NCI-H460 (cell line): ENCODE measurements at places on chromosomes 2 and 18.

DNA sequence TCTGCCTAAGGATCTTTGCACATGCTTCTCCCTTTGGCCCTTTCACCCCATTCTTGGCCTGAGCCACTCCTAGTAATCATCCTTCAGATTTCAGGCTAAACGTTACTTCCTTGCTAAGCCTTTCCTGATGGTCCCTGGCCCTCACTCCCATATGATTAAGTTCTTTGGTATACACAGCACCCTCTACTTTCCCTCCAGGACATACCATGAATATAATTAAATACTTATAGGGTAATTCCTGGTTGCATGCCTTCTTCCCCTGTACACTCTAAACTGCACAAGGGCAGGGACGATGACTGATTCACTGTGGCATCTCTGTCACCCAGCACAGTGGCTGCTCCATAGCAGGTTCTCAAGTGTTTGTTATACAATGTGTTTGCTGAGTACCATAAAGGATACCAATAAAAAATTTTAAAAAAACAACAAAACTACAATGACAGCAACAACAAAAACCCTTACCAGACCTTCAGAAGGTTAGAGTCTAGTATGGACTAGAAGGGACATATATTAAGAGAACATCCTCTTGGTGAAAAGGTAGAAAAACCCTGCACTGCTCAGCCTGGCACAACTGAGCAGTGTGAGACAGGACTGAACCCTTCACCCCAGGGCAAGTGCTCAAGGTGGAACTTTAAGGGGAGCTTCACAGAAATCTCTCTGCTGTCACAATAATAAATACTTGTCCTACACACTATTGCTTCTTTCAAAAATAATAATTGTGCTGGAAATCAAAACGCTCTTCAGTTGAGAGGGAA is 76.2 kb downstream of the AAK1 start:
- DNase-seq: no peak

DNA sequence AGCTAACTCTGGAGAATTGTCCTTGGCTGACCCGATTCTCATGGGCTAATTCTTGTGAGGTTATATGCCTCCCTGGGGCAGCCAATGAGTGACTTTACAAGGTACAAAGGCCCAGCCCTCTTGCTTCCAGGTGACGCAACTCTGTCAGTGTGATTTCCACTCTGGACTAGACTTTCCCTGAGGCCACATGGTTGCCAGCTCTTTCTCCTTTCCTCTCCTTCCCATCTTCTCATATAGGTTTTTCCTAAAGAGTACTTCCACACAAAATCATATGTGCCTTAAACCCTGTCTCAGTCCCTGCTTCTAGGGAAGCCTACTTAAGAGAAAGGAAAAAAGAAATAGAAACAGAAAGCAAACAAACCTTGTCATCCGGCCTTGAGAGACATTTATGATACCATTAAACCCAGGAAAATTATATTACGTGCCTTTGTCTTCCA is 226.2 kb upstream of the ZSWIM2 start:
- DNase-seq: no peak

GRCh38 chr2:221792971-221793521 is 220.9 kb upstream of the EPHA4 start:
- no peak for DNase-seq

GRCh38 chr18:40006634-40007033 is 1948.4 kb upstream of the PIK3C3 start:
- DNase-seq: no peak

GRCh38 chr18:64330161-64330560 is 181.3 kb upstream of the LINC00305 start:
- no peak for DNase-seq

- no peak for DNase-seq
Measured at GRCh38 chr18:26809346-26809745, 56.2 kb downstream of the AQP4 start.

DNA sequence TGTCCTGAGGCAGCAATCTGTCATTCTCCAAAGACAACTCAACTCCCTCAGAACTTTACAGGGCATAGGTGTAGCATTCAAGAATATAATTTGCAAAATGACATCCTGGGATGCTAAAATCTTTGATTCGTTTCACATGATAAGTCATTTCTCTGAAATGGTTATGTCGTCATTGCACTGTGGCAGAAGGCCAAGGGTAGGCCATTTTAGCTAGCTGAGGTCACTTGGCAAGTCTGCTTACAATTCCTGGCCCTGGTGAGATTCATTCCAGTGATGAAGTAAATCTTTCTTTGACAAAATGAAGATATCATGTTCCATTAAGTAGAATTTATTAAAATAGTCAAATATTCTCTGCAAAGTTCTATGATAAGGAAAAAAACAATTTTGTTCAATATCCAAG is 1410.3 kb upstream of the LRRTM1 start:
- no peak for DNase-seq

- DNase-seq: no peak
Measured at GRCh38 chr2:25254961-25255360, 86.6 kb upstream of the POMC start.

DNA sequence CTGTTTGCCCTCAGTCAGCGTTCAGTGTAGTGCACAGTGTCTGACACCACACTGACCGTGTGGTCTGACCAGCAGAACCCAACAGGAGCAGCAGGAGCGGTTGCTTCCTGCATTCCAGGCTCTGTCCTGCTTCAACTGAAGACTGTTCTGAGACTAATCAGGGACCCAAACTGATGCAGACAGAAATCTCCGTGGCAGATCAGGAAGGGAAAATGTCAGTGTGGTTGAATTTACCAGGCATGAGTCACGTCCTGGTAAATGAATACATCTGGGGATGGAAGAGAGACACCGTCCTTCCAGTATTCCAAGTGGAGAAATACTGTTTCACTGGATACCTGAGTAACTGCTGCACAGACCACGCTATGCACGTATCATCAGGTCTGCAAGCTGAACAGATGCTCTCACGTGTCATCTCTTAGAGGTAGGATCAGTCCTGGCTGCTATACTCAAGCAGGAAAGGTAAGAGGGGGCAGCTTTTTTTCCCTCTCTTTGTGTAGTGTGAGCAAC is 223.6 kb upstream of the EPAS1 start:
- DNase-seq: peak; percentile 52

DNA sequence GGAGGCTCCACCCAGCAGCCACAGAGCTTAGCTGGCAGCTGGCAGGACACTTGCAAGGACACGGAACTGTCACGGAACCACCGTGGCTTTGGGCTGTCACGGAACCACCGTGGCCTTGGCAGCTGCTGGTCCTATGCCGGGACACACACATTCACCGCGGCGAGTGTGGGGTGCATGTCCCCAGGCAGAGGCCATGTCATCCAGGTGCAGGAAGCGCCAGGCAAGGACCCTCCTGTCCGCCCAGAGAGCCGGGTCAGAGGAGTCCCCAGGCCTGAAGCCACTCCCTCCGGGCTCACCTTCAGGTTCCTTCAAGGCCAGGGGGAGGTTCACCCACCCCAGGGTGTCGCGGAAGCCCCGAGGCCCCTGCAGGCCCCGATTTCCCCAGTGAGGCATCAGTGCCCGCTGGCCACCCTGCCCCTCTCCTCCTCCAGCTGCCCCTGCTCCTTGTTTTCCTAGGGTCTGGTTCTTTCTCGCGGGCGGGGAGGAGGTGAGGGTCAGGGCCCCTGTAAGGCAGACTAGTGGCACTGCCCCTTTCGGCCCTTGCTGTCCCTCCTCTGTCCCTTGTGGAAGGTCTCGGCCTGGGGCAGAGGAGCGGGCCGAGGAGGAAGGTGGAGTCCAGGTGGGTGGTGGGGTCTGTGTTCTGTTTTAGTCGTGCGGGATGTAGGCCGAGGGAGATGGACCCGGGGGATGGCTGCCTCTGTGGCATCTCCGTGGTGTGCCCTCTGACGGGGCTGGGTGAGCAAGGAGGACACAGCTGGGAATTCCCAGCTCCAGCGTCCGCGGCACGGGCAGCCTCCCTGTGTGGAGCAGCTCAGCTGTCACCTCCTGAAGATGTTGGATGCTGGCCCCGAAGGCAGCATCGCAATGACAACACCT is 60.6 kb downstream of the NFATC1 start:
- DNase-seq: no peak

- DNase-seq: no peak
Measured at GRCh38 chr18:35246831-35247230, 6.0 kb downstream of the ZNF397 start.

DNA sequence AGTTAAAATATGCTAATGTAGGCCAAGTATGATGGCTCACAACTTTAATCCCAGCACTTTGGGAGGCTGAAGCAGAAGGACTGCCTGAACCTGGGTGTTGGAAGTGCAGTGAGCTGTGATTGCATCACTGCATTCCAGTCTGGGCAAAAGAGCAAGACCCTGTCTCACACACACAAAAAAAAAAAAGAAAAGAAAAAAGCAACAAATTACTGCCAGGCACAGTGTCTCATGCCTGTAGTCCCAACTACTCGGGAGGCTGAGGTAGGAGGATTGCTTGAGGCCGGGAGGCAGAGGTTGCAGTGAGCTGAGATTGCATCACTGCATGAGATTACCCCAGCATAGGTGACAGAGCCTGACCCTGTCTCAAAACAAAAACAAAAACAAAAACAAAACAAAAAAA is 110.6 kb downstream of the PRELID3A start:
- DNase-seq: no peak

GRCh38 chr2:104658144-104658835 is 195.6 kb upstream of the POU3F3 start:
- no peak for DNase-seq

DNA sequence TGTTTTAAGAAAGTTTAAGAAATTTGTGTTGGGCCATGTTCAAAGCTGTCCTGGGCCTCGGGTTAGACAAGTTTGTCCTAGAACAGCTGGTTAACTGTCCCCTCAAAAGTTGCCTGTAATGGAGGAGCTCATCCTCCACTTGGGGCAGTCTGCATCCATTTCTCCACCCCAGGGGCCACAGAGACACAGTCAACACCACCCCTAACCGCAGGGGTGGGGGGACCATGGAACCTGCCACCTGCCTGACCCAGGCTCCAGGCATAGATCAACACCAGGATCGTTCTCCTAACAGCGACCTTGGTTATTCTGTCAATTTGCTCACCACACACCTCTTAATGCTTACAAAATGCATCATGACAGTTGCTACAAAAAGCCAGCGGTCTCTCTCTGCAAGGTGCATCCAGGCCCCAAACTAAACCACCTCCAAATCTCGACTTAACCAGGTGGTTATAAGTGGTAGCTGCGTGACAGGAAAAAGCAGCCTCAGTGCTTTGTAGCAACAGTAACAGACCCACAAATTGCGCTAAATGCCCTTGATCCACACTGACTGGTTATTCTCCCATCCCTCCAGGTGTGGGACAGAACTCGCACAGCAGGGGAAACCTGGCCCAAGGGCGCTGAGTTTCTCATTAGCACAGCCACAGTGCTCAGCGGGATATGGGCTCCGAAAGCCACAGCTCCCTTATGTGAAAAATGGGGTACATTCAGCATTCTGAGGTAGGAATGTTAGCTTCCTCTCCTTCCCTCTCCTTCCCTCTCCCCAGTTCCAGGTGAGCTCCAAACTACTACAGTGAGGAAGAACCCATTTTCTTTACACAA is 48.0 kb downstream of the HDLBP start:
- DNase-seq: no peak

GRCh38 chr2:121019071-121019470 is 265.9 kb downstream of the TFCP2L1 start:
- no peak for DNase-seq

DNA sequence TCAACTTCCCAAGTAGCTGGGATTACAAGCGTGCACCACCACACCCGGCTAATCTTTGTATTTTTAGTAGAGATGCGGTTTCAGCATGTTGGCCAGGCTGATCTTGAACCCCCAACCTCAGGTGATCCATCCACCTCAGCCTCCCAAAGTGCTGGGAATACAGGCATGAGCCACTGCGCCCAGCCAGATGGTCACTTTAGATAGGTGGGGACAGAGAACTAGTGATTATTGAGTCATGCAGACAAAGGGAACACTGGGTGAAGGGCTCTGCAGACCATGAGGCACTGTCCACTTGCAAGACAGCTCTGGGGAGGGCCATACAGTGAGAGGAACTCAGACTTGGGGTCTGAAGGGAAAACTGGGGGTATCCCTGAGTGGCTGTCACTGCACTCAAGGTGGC is 58.4 kb upstream of the POMC start:
- DNase-seq: no peak

DNA sequence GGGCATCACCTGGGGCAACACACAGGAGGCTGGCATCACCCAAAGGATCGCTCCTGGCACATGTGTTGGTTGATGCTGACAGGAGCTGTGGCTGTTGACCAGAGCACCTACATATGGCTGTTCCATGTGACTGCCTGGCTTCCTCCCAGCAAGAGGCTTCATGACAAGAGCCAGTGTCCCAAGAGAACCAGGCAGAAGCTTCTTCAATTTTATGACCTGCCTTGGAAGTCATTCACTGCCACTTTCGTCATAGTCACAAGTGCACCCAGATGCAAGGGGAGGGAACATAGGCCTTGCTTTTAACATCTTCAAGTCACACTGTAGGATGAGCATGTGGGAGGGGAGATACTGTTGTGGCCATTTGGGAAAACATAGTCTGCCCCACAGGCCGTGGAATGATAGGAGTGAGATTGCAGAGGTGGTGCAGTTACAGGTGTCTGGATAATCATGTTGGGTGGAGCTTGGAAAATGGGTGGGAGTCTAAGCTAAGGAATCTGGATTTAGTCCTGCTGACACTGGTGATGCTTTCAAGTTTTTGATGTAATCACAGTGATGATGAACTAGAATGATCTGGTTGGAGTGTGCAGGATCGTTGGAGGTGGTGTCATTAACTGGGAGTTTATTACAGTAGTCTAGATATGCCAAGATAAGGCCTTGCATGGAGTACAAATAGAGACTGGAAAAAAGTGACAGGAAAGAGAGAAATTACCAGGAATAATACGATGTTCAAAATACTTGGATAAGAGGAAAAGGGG is 107.0 kb downstream of the RAPGEF4 start:
- DNase-seq: no peak

DNA sequence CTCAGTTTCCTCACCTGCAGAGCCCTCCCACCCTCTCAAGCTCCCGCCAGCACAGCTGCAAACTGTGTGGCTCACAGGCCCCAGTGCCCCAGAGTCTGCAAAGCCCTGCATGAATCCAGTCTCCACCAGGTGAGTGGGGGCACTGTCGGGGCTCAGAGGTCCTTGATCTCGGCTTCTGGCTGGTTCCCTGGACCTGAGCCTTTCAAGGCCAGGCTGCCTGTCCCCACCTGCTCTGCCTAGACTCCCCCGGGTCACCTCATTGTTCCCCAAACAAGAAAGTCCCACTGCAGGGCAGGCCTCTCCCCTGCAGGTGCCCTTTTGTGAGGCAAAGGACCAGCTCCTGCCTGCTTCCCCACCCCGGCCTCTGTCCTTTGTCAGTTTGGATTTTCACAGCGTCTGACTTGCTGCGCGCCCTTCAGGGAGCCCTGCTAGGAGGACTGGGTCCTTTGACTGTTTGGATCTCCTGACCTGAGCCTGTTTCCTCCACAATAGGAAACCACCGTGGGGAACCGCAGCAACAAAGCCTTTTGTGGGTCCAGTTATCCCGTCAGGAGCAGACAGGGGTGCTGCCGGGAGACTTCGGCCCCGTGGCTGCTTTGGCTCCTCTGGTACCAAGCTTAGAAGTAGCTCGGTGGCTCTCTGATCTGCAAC is 200.5 kb upstream of the HDAC4 start:
- DNase-seq: no peak

DNA sequence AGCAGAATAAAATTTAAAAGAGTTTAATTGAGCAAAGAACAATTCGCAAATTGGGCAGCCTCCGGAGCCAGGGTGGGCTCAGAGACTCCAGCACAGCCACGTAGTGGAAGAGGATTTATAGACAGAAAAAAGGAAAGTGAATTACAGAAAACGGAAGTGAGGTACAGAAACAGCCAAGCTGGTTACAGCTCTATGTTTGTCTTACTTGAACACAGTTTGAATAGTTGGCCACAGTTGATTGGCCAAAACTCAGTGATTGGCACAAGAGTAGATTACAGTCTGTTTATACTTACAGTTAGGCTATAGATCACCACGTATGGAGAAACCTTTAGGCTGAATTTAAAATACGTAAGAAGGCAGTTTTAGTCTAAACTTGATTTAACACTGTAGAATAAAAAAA is 78.8 kb upstream of the NEDD4L start:
- DNase-seq: no peak
